ENCODE measurements at places on chromosomes 5 and 9.
A peak's percentile ranks its signal among the peaks of the same experiment; 100 is the strongest.

- DNase-seq: no peak
These were observed 21.0 kb downstream of the HNRNPK start for GRCh38 chr9:83959061-83959460.

GRCh38 chr9:3855929-3856328, 330.1 kb upstream of the RFX3 start:
- DNase-seq: no peak

- peak; percentile 4 for DNase-seq
These were observed 15.5 kb downstream of the C5orf15 start for GRCh38 chr5:133952729-133953567.

DNA sequence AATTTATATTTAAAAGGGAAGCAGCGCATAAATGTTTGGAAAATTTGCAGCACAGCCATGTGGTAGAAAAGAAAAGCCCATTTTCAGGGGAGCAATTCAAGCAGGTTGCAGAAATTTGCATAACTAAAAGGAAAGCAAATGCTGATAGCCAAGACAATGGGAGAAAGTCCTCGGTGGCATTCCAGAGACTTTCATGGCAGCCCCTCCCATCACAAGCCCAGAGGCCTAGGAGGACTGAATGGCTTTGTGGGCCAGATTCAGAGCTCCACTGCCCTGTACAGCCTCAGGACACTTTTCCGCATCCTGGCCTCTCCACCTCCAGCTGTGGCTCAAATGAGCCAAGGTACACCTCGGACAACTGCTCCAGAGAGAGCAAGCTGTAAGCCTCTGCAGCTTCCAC, 462.9 kb downstream of the CDK5RAP2 start:
- no peak for DNase-seq

DNA sequence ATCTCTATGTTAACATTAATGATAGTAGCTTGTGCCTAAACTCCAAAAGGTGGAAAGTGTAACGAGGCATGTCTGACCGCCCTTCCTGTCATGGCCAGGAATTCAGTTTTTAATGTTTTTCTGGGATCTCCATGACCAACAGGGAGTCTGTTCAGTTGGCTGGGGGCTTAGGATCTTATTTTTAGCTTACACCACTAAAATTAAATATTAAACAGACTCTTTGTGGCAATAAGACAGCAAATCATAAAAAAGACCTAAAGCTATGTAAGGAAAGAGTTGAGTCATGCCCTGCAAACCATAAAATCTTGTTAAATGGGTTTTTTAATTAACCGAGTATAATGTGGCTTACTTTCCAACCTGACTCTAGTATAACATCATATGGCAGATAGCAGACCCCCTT, 247.8 kb downstream of the DIRAS2 start:
- no peak for DNase-seq

GRCh38 chr9:99235069-99235468, 13.0 kb downstream of the SEC61B start:
- DNase-seq: no peak

GRCh38 chr5:170771496-170771895, 12.0 kb upstream of the GABRP start:
- no peak for DNase-seq

- DNase-seq: no peak
These were observed 197.3 kb upstream of the C9orf72 start for GRCh38 chr9:27770541-27770940.

DNA sequence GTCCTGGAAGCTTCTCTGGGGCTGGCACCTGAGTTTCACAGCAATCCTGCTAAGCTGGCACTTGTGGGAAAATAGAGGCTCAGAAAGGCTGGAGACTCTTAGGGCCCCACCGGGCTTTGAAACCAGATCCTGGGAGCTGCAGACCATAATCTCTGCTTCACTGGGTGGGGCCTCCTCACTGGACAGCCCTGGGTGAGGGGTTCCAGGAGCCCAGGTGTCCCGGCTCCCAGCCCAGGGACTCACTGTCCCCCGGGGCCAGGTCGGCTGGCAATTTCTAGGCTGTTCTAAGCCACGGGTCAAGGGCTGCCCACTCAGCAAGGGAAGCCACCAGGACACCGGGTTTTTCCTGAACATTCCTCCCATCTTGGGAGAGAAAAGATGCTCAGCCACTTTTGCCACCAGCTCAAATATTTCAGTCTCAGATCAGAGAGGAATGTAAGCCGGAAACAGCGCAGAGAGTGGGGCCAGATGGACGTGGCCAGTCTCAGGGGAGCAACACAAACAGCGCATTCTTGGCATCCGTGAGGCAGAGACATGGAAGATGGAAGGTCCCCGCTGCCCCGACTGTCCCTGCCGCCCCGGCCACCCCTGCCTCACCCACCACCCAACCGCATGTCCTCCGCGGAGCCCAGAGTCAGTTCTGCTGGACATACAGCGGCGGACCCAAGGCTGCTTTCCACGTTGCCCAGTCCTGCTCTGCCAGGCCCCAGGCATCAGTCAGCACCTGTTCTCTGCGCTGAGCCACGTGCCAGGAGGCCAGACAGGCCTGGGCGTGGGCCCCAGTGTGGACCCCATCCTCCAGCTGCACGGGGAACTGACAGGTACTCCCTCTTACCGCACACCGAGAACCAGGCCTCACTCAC, 72.6 kb downstream of the VAV2 start:
- no peak for DNase-seq

- DNase-seq: no peak
These were observed 49.8 kb upstream of the PHYKPL start for GRCh38 chr5:178282391-178282790.

GRCh38 chr5:95565280-95565920, 10.5 kb downstream of the ARSK start:
- no peak for DNase-seq

DNA sequence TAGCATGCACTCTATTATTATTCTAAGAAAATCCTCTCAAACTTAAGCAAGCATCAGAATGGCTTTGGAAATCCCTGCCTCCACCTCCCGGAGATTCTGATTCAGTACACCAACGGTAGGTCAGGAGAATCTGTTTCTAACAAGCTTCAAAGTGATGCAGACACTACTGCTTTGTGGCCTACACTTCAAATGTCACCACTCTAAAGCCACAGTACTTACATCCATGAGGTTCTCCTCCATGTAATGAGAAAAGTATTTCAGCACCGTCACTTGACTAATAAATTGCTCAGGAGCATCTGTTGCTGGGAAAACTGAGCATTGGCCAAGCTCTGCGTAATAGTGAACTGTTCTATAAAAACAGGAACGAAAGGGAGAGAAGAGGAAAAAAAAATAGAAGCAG, 4.8 kb downstream of the PLK2 start:
- no peak for DNase-seq

- DNase-seq: no peak
These were observed 8.4 kb upstream of the JMY start for GRCh38 chr5:79227484-79228025.

DNA sequence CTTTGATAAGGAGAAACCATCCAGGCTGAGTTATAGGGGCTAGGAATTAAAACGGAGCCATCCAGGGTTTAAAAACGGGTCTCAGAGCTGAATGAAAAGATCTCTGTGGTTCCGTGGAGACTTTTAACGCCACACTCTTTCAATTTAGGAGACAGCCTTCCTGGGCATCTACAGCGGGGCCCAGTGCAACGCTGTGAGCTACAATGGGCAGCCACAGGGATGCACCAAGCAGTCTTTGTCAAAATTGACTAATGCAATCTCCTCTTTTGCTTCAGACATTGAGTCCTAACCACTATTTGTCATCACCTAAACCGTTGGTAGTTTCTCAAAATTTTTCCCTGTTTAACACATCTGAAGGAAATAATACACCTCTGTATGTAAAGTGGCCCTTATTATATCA, 96.6 kb upstream of the ABCA1 start:
- DNase-seq: no peak

DNA sequence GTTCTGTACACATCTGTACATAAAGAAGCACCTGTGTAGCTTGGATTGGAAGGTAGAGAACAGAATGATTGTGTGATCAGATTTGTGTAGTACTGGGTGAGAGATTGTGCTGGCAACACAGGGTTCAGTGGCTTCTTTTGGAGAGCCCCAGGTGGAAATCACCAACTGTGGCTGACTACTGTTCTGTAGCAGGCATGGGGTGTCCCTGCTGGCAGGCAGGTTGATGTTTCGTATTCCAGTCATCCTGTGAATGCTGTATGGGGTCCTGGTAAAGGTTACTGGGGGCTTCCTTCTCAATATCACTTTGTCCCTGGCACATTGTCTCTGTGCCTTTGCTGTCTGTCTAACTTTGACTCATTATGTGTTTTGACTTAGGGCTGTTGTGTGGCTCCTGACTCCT, 5.3 kb downstream of the ASPN start:
- no peak for DNase-seq

GRCh38 chr5:137122075-137122474, 377.1 kb downstream of the SPOCK1 start:
- DNase-seq: no peak

GRCh38 chr9:133269537-133270362, 5.3 kb downstream of the ABO start:
- no peak for DNase-seq

GRCh38 chr5:125137535-125137934, 391.1 kb upstream of the ZNF608 start:
- DNase-seq: no peak

GRCh38 chr5:133298447-133298846, 246.6 kb downstream of the HSPA4 start:
- DNase-seq: no peak

Data from keratinocyte (primary cell).